ENCODE measurements at places on chromosomes 7 and 10.

DNA sequence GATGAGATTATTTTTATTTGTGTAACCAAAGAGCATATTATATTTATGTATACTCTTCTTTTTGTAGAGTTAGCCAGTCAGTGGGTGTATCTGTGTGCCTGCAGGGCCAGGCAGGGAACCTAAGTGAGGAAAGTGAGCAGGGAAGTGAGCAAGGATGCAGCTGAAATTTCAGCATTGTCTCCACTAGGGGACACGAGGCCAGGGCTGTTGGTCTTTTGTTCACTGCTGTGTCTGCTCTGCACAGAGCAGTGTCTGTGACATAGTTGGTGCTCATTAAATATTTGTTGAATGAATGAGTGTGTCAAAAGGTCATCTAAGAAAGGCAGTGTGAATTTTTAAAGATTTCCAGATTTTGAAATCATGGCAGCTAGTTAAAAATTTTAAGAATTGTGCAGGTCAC lies 51.8 kb downstream of the SUGCT start:
- DNase-seq = no peak

DNA sequence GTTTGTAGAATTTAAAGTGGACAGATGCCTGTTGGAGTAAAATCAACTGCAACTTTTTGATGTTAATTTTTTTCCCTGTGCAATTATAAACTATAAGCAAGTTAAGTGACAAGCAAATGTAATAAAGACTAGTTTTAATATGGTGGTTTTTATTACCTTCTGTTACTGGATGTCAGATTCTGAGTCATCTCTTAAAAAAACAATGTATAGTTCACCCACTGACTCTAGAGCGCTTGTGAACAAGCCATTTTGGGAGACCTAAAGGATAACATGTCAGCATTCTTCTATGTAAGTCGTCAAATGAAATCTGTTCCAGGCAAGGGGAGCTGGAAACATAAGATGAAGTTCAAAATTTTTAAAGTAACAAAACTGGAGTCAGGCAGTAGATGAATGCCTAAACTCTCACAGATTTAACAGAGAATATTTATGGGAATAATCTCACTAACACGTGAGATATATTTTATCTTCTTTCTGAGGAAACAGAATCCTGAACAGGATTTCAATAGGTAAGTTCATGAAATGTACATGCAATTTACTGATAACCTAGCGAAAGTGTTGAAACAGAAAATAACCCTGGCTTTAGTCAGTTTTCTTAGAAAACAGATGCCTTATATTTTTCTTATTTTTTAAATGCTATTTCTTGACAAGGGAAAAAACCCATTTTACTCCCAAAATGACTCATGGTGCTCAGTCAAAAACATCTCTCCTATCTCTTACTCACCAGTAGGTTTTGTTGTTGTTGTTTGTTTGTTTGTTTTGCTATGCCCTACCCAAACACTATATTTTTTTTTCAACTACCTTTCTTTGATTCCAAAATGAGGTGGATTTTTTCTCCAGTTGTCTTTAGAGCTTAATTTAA lies 91.7 kb downstream of the SLC39A12 start:
- no peak for DNase-seq

DNA sequence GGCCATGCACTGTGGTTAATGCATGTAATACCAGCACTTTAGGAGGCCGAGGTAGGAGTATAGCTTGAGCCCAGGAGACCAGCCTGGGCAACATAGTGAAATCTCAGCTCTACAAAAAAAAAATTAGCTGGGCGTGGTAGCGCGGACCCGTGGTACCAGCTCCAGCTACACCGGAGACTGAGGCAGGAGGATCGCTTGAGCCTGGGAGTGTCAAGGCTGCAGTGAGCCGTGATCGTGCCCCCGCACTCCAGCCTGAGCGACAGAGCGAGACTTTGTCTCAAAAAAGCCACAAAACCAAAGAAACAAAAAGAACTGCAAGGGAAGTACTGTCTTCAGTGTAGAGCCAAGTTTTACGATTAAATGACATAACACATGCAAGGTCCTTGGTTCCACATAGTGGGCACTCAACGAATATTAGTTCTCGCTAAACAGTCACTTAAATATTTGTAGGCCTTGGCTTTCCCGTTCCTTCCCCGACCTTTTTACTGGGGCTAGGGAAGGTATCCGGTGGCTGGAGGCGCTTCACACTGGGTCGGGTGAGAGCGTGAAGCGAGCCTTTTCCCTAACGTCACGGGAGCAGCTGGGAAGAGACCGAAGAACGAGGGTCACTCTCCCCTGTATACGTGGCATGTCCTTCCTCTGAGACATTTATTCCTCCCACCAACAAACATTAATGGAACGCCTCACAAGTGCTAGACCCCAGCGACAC lies 993 bp upstream of the SND1 start:
- no peak for DNase-seq

GRCh38 chr10:76411729-76412435 lies 980.5 kb downstream of the LRMDA start:
- no peak for DNase-seq

- no peak for DNase-seq
Observed at GRCh38 chr7:154564676-154565075, 438.2 kb downstream of the PAXIP1 start.

DNA sequence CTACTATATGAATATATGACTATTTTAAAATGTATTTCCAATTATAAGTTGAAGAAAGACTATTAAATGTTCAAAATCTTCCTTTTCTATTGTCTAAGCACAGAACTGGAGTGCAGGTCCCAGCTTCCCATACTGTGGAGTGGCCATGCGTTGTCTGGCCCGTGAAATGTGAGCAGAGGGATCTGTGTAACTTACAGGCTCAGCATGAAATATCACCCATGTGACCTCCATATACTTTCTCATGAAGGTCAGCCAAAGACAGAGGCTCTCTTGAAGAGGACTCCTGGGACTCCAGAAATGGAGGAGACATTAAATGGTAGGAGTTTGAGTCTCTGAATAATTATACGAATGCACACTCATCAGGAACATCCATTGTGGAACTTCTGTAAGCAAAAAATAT lies 92.4 kb upstream of the CAV2 start:
- DNase-seq = no peak

DNA sequence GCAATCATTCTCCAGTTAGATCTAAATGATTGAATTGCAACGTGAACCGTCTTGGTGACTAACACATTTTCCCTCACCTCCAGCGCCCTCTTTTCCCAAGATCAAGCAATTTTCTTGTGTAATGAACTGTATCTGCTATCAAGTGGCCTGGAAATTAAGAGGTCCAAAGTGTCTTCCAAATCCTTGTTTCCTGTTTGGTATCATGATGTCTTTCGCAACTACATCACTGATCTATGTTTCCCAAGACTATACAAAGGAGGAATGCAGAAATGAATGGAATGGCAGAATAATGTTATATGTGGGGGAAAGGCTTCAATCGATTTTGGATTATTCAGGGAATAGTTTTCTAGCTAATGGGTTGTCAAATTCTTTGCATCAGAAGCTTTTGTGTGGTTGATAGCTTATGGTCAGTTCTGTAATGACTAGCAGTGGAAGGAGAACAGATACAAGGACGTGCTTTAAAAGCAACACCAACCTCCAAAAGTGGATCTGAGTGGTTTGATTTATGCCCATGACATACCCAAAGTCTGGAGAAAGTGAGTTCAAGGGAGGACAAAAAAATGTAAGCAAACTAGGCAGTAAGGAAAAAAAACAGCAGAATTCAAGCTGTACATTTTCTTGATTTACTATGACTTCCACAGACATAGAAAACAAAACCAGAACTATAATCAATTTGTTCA lies 14.6 kb upstream of the ZEB1 start:
- no peak for DNase-seq

DNA sequence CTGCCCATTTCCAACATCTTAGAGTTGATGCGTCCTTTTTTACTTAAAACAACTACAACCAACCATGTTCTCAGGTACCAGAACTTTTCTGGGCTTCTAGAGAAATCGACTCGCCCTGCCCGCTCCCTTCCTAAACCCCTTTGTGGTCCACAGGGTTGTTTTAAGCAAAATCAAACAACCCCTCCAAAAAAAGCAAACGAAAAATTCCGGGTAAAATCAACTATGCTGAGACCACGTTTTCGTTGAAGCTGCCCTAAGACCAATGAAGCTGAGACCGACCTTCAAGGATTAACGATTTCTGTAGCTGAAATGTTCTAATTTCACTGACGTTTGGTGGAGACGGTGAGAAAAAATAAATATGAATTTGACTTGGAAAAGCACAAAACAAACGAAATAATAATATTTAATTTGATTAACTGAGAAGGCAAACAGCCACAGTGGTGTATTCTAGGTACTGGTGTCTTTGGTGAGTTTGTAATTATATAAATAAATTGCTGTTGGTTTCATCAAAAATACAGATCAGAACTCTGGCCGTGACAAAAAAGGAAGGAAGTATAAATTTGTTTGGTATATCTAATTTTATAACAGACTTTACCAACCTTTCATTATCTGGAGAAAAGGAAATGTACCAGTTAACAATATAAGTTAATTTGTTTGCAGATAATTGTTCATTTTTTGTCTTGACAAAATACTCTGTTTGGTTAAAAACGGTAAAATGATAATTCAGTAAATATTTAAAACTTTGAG lies 4.7 kb upstream of the IGF2BP3 start:
- DNase-seq = no peak

GRCh38 chr10:46525177-46525823 lies 31.2 kb downstream of the GPRIN2 start:
- no peak for DNase-seq

DNA sequence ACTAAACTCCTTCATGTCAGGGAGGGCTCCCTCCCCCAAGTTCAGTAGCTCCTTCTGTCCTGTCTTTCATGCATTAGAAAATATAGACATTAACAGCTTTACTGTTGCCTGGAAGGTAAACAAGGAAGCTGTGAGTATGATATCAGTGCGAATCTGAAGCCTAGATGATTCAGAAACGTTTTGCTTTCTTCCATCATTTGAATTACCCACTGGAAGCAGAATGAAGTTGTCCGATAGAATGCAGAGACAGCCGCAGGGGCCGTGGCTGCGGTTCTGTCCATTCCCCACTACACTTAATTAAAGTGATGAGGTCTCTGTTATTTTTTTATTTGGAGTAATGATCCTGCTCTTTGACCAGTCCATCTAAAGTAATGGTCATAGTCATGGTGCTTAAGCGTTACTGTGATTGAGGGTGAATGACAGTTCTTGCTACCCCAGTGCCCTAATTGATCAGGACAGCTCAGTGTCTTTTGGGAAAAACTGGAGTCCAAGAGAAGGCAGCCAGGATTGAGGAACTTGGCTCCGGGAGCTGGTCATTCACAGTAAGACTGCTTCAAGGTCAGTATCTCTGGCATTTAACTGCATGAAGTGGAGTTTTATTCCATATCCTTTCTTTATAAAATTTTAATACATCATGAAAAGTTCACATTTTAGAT lies 69.9 kb downstream of the PTPRE start:
- DNase-seq = no peak

GRCh38 chr10:49180444-49180860 lies 7.7 kb downstream of the TMEM273 start:
- DNase-seq = no peak

DNA sequence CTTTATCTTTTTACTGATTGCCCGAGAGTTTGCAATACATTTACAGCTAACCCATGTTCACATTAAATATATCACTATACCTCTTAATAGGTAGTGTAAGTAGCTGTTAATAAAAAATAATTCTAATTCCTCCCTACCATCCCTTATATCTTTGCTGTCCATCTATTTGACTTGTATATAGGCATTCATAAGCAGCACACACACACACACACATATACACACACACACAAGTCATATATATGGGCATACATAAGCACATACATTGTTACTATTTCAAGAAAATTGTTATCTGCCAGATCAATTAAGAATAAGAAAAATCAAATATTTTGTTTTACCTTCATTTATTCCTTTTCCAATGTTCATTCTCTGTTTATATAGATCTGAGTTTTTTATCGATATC lies 176.4 kb downstream of the PPP1R3A start:
- DNase-seq = no peak

DNA sequence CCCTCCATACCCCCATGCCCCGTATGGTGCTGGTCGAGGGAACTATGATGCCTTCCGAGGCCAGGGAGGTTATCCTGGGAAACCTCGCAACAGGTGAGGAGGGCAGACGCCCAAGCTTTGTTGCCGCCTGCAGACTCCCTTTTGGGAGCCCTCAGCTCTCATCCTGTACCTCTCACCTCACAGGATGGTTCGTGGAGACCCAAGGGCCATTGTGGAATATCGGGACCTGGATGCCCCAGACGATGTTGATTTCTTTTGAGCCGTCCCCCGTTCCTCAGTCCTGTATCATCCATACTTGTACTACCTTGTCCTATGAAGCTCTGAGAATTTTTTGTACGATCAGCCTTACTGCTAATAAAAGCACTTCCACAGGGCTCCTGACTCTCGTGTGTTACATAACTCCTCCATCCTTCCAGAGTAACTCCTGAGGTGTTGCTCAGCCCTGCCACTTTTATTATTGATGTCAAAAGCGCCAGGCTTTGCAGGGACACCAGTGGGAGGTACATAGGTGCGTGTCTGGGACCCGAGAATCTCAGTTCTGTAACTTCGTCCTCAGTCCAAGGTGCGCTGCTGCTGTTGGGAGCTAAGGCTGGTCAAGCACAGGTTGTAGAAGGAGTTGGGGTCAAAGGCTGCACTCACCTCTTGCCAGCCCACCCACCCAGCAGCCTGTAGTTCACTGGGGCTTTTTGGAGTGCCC lies 1.1 kb downstream of the UFSP1 start:
- DNase-seq = no peak

GRCh38 chr7:22156205-22156604 lies 200.7 kb downstream of the RAPGEF5 start:
- DNase-seq = no peak

GRCh38 chr10:87739703-87740102 lies 78.3 kb downstream of the ATAD1 start:
- no peak for DNase-seq

DNA sequence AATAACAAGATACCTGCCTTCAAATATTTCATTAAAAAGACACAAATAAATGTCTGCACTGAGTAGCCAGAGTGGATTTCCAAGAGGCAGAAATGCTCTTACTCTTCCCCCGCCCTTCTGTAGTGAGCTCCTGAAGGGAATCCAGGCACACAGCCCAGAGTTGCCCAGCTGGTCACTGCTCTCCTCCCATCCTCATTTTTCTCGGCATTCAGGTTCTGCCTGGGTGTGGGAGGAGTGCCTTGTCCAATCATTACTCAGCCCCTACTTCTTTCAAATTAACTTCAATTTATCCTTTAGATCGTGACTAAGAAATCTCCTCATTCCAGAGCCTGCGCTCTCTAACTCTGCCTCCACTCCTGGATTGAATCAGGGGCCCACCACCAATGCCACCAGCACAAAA lies 12.2 kb downstream of the CCDC6 start:
- DNase-seq = no peak

DNA sequence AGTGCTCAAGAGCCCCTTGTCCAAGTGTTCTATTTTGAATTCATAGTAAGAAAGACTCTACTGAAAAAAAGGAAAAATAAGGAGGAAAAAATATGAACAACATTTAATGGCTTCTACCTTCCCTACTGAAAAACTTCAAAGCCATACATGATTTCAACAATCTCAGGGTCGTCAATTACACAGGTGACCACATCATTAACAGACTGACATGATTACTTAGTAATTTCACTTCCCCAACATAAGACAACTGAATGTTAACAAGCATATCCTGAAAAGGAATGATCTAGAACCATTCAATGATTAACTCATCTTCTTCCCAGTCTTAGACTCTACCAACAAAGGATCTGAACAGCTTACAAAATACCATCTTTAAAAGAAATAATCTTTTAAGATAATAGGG lies 34.8 kb downstream of the MEOX2 start:
- no peak for DNase-seq

Measured in stimulated activated CD8-positive, alpha-beta memory T cell treated with anti-CD3 and anti-CD28 coated beads, Interleukin-4, amount 100 ng/mL, for 4 hours (primary cell).